ENCODE measurements at places on chromosomes 4 and X.

DNA sequence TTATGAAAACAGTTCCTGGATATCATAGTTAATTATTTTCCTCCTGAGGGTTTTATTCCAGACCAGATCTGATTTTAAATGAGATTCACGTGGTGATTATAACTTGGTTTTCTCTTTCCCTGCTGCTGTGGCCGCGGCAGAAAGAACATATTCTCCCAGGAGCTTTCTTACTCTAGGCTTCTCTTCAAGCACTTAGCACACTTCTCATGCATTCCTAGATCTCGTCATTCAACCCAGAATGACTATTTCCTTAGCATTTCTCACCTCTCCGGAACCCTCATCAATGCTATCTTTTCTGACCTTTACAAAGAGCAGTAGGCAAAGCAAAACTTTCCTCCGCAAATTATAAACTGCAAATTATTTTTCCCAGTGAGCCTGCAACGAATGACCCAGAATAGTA, 122.9 kb downstream of the GPAT3 start:
- no peak overlapping the region for H3K27ac ChIP-seq
- DNase-seq, result no peak
- H3K36me3 ChIP-seq, result no peaks in the 10 kb centered on the region

- H3K4me1 ChIP-seq, result peaks cover 67% of the 10 kb centered on the region
- no peak overlapping the region for H3K4me3 ChIP-seq
- no peak for DNase-seq
- peaks cover 14% of the 10 kb centered on the region for H3K36me3 ChIP-seq
- no peak overlapping the region for H3K27ac ChIP-seq
These were observed 2.9 kb downstream of the TMEM129 start for GRCh38 chr4:1718095-1718850.

GRCh38 chr4:120870279-120870673, 52.2 kb downstream of the PRDM5 start:
- H3K27ac ChIP-seq, result no peak overlapping the region
- peaks cover 18% of the 10 kb centered on the region for H3K4me1 ChIP-seq
- no peaks in the 10 kb centered on the region for H3K36me3 ChIP-seq
- no peak overlapping the region for H3K4me3 ChIP-seq

DNA sequence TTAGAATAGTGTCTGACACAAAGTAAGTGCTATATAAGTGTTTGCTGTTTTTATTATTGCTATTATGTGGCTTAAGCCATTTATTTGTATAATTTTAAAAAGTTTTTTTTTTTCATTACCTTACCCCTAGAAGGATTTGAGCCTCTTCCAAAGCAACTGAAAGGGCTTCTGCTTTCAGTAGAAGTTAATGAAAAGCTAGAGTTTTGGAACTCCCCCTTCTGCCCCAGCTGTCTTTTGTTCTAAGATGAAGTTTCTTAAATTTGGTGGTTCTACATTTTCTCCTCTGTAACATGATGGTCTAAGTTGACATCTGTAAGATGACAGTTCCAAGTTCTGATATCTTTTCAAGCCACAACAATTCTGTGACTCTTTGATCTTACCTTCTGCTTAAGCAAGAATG, 30.3 kb downstream of the FHIP1A start:
- DNase-seq, result no peak
- no peaks in the 10 kb centered on the region for H3K4me1 ChIP-seq
- no peaks in the 10 kb centered on the region for H3K36me3 ChIP-seq
- no peak overlapping the region for H3K27ac ChIP-seq

DNA sequence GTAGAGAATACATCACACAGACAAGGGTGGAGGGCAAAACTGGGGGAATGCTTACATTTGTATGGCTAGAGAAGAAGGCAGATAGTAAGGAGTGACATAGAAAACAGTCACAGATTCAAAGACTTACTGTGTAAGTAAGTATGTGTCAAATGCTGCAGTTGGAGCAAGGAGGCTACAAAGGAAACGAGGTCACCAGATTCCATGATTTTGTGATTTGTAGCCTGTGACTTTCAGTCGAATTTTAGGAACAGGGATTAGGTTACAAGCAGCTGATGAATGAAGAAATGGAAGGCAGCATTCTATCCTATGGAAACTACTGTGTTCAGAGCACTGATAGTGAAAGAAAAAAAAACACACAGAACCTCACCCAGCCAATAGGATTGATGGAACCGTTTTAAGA, 407.9 kb downstream of the IL15 start:
- no peaks in the 10 kb centered on the region for H3K27me3 ChIP-seq
- no peak for DNase-seq
- H3K36me3 ChIP-seq, result no peaks in the 10 kb centered on the region
- H3K4me1 ChIP-seq, result no peaks in the 10 kb centered on the region
- H3K27ac ChIP-seq, result no peak overlapping the region

DNA sequence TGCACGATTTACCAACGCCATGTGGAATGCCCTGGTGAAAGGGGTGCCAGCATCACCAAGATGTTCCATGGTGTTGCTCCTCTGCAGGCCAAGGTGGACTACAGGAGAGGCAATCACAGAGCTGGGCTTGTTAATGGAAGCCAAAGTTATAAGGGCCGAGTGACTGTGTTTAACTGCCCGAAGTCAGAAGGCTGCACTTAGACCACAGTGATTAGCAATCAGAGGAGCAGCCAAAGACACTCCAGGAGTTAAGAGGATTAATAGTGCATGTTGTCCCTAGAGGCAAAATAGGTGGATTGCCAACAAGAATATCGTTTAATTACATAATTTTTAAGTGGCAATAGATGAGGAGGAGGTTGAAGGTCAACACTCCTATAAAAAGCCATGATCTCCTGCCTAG, 22.8 kb upstream of the SLC25A43 start:
- H3K4me3 ChIP-seq, result no peak overlapping the region
- H3K4me1 ChIP-seq, result no peaks in the 10 kb centered on the region
- H3K27me3 ChIP-seq, result no peaks in the 10 kb centered on the region
- no peak overlapping the region for H3K27ac ChIP-seq

Measured in heart left ventricle (tissue), 16 donors.